ENCODE measurements at places on chromosomes 11 and 22.

DNA sequence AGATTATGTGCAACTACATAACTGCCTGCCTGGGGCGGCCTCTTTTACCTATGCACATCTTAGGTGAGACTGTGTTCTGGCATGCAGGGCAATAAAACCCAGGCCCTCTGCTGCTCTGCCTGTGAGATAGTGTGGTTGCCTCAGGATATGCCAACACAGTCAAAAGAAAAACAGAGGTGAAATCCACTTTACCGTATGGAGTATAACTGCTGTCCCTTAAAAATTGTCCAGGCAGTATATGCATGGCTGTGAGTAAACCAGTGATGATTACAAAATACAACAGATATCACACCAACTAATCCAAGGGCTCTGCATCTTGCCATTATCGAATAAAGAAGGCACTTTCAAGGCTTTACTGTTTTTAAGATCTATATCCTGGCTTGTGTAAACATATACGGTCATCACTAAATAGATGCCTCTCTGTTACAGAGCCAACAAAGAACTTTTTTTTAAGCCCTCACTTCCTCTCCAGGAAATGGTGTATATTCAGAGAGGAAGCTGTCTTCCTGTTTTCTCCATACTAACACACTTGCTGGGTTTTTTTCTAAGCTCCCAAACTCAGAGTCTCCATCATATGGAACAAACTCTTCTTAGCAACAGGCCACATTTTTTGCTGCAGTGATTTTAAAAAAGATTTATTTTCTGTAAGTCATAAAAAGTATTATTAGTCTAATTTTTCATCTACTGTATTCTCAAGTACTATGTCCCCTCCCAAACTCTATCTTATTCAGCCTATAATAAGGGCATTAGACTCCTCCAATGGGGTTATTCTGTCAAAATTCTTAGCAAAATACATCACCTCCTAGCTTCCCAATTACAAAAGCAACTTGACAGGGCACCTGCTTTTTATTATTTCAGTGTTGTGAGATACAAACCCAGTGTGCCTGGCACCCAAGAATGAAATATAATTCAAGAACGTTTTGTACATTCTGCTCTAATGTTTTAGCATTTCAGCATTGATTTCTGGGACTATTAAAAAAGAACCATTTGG is 135.2 kb downstream of the MAML2 start:
- DNase-seq = no peak

GRCh38 chr11:86182976-86183584 is 61.5 kb upstream of the EED start:
- DNase-seq = peak; percentile 20

DNA sequence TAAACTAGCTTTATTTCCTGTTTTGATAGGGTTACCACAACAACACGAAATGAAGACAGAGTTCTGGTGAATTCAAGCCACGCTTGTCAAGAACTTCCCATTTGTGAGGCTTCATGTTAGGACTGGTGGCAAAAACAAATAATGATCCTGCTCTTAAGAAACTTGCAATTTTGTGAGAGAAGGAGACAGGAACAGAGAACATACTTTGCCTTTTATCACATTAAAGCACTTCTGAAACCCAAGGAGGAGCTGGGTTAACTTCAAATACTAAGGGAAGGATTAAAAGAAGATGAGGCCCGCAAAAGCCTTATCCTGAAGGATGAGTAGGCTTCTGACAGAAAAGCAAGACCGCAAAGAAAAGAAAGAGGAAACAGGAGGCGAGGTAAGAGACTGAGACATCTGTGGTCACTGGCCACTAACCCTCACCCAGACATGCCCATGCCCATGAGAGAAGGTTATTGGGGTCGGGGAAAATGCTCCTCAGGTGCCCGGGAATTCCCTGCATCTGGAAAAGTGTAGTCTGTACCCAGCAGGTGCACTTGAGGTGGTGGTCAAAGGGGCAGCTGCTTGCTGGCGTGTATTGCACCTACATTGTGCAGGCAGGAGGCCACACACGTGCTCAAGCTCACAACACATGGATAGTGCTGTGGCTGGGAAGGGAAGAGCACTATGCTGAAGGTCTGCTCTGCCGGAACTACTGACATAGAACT is 50.5 kb downstream of the MAPK1 start:
- DNase-seq = no peak

DNA sequence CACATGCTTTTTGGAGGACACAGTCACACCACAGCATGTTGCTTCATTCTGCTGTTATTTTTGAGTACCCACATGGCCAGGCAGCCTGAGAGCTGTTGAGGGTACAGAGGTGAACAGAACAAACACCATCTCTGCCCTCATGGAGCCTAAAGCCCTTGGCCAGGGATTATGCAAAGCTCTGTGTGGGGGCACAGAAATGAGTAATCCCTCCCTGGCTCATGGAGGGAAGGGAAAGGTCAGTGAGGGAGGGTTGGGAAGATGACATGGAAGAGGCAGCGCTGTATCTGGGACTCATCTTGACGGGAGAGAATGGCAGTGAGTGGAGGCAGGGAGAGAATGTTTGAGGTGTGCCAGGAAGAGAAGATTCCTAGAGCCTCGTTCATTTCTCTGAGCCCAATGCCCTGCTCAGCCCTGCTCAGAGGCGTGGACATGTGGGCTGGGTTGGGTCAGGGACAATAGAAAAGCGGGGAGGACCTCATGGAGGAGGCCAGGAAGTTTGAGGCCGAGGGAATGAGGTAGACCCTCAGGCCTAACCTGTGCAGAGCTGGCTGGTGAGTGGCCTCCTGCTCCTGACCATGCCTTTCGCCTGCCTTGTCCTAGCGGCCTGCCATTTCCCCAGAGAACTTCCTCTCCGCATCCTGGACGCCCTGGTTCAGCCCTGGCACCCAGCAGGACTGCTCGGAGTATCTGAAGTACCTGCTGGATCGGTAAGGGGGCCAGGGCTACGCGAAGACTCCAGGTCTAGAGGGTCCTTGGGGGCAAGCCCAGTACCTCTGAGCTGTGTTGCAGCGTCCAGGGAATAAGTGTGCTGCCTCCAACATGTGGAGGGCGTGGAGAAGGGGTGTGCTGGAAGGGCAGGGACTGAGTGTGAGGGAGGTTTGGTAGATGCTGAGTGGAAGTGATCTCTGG is 19.8 kb downstream of the USP35 start:
- no peak for DNase-seq

- DNase-seq = no peak
Measured at GRCh38 chr11:82930229-82930628, 28.7 kb downstream of the DDIAS start.

DNA sequence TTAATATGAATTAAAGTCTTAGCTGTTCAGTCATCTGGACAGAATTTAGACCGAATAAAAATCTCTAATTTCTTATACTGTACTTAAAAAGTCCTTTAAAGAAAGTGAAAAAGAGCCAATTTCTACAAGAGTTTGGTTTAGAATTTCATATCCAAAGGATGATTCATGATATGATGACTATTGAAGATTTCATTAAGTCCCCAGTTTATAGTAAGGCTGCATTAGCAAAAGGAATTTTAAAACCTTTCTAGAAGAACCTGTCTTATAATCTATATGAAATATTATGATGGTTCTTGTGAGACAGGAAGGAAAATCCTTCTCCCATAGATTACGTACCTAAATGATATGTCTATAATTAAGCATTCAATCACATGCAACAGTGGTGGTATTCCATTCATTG is 34.8 kb downstream of the TSG101 start:
- DNase-seq = no peak

DNA sequence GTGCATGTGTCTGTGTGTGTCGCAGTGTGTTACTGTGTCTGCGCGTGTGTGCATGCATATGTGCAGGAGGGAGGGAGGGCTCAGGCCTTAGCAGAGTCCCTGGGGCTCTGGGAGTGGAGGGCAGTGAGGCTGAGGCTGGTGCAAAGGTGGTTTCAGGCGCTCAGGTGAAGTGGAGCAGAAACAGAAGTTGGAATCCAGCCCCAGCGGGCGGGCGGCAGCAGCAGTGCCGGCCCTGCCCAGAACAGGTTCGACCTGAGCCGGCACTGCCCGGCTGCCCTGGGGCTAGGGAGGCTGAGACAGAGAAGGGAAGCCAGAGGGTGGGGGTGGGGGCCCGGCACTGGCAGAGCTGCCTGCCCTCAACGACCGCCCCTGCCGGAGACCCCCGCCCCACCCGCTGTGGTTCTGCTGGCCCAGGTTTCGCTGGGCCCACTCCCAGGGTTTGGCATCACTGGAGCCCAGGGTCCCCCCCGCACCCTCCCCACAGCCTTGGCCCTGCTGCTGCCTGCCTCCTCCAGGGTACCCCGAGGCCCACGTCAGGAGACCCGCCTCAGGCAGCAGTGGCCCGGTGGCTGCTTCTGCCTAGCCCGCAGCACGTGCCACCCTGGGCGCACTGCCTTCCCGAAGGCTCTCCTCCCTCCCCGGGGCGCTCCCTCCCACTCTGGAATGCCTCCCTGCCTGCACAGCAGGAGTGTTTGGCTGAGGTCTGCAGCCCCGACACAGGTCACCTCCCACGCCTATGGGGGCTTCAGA is 13.3 kb downstream of the ASCL2 start:
- no peak for DNase-seq

GRCh38 chr11:18750944-18751343 is 25.0 kb upstream of the IGSF22 start:
- no peak for DNase-seq

DNA sequence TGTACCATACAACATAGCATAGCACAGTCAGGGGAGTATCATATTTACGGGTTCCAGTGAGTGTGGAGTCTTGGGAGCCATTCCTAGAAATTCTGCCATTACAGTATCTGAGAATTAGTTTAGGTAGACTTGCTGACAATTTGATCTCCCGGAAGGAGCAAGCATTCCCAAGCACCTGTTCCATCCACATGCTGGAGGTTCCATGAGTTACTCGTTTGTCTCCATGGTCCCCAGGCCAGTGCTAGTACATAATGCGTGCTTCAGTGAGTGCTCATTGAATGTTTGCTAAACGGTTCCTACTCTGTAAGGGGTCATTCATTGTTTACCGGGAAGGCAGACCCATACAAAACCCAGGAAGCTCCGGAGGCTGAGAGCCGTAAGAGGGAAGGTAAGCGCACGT is 27.4 kb upstream of the MYOD1 start:
- no peak for DNase-seq

GRCh38 chr11:64523456-64524157 is 67.4 kb upstream of the SLC22A12 start:
- DNase-seq = no peak

DNA sequence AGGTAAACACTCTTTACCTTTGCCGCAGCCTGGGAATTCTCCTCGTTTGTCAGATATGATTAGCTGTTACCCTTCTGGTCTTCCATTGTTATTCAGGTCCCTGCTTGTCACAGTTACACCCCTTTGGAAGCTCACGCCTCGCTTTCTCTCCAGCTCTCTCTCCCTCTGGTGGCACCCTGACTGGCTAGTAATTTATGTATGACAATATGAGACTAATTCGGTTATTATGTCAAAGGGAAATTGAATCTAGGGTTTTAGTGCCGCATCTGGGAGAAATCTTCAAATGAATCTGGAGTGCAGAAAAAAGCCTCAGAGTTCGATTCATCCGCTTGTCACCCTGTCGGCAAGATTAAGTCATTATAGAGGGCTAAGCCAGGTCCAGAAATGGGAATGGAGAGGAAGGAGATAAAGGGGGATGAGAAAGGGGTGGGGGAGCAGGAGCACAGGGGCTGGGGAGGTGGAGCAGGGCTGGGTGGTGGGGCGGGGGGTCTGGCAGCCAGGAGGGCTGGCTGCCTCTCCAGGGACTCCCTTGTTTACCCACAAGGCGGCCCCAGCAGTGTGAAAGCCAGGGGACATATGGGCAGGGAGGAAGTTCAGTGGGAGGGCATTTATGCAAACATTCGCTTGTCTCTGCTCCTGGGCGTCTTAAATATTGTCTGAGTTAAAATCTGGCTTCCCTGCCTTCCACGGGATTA is 179.0 kb upstream of the NECTIN1 start:
- DNase-seq = no peak

DNA sequence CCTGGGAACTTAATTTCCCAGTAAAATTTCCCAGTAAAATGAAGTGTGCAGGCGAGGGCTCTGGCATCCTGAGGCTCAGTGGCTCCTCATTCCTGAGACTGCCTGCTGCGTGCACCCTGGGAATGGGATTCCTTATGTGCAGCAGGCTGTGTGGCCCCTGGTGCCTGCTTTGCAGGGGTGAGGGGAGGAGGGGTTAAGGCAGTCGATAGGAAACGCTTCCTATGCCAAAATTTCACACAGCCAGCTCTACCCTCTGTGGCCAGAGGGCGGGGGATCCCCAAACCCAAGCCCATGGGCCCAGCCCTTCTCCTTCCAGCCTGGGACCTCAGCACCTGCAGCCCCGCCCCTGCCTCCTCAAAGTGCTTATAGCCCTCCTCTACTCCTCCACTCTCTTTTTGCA is 12.1 kb upstream of the BAIAP2L2 start:
- DNase-seq = no peak

DNA sequence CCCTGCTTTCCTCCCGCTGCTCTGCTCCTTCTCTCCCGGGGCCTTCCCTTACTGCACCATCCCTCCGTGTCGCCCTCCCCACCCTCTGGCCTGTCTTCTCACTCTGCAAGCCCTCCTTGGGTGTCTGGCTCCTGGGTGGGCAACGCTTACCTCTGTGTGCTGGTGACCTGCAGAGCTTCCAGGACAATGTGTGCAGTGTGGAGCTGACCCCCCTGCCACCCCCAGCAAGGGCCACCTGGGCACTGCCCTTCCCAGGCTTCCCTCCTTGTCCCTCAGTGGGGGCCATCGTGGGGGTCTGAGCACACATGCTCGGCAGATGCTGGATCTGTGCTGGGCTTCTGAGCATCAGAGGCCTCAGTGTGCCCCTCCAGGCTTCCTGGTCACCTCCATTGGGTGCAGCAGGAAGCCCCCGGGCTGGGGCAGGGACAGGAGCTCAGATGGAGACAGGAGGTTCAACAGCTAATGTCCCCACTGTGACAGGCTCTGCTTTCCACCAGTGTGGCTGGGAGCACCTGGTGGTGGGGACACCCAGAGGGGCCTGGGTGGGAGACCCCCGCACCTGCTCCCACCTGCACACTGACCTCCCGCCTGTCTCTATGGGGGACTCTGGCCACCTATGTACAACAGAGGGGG is 7.8 kb upstream of the BRSK2 start:
- no peak for DNase-seq

DNA sequence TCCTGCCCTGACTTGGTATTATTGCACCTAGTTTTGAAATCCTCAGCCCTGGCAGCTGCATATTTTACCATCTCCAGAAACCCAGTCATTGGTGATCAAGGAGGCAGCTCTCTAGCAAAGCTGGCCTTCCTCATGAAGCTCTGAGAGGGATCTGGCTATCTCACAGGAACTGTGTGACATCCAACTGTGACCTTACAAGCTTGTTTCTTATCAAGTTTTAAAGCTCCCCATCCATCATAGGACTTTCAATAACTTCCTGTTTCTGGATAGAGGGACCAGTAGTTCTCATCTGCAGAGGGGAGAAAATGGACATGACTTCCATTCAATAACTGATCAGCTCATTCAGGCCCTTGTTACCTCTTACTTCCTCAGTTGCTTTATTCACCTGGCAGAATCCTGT is 18.2 kb downstream of the CALCA start:
- no peak for DNase-seq

GRCh38 chr11:77590194-77590782 is 535 bp downstream of the AQP11 start:
- DNase-seq = no peak

GRCh38 chr11:134612140-134613030 is 200.3 kb upstream of the B3GAT1 start:
- DNase-seq = no peak

Measured in activated T-helper 1 cell treated with Interleukin-2 at 50 U/mL for 16 hours (primary cell).